Globus pallidus (tissue), 1 donor: ENCODE measurements at places on chromosomes 3 and 15.

GRCh38 chr15:83930392-83931212, 276.7 kb downstream of the ADAMTSL3 start:
- DNase-seq = no peak

GRCh38 chr3:17038141-17038540, 153.4 kb downstream of the PLCL2 start:
- no peak for DNase-seq

- no peak for DNase-seq
These were observed 3.6 kb downstream of the ADAMTSL3 start for GRCh38 chr15:83657549-83657948.

GRCh38 chr3:102525624-102526023, 90.8 kb downstream of the ZPLD1 start:
- no peak for DNase-seq

DNA sequence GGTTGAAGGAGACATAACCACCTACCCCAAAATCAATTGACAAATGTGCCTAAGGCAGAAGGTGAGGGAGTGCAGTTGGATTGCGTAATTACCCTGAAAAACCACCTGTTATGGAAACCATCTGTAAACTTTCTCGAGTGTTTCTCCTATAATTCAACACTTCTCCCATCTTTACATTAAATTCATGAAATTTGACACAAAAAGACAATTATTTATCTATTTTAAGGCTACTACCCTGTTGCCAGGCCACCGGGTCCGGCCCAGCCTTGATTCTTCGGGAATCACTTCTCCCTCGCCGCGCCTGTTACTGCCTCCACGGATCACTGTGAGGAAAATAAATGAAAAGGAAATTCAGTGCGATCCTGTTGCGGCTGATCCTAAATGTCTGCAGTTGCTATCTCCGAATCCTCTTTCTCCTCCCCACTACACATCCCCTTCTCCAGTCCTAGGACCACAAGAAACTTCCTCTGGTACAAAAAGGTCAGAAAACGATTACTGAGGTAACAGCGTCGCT, 646 bp downstream of the IQCB1 start:
- DNase-seq = no peak

DNA sequence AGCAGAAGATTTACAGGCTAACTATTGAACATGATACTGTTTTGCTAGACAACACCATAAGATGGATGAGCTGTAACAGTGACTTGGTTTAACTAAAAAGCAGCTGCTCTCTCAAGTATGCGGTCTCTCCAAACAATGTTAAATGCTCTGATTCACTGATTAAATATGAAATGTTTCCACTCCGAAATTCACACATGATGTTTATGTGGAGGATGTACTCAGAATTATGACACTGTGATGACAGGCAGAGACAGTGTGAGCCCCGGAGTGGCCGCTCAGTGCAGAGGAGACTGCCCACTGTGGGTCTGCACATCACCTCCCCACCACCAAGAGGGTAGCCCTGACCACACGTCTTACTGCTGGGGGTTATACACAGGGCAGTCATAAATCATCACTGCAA, 83.9 kb upstream of the MEX3B start:
- no peak for DNase-seq
